ENCODE measurements at places on chromosomes 7 and 10.

DNA sequence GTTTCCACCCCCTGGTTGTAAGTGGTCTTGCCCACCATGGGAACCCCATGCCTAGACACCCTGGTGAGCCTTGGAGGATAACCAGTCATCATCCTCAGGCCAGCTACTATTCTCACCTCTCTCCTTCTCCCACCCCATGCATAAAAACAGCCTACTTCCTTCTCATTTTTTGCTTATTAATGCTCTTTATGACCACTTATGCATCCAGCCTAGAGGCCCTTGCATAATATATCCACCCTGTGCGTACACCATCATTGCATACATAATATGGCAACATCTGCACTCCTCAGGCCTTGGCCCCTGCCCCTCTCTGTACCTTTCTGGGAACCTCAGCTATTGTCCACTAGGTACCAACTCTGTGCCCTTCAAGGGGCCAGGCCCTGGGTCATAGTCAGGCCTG, 91.0 kb downstream of the CDH23 start:
- DNase-seq, result no peak

GRCh38 chr7:34762764-34763163, 104.7 kb downstream of the NPSR1 start:
- DNase-seq, result no peak

GRCh38 chr7:150954986-150955518, 23.1 kb downstream of the KCNH2 start:
- DNase-seq, result no peak

GRCh38 chr7:106117786-106118544, 5.9 kb upstream of the SYPL1 start:
- DNase-seq, result no peak

- DNase-seq, result no peak
Observed at GRCh38 chr7:144513334-144513733, 109.8 kb upstream of the NOBOX start.
